Activated CD8-positive, alpha-beta T cell treated with anti-CD3 and anti-CD28 coated beads for 36 hours (primary cell): ENCODE measurements at places on chromosomes 2 and 18. TPM values are rescaled to one million over a fixed set of nuclear protein-coding genes. Genes with fewer than 3 reads are reported as not detected.

The TXNDC2 gene
- total RNA-seq = not detected

The CAPN14 gene
- total RNA-seq = 0.69 TPM

The ZNF396 gene
- 0.38 TPM for total RNA-seq

The REG3G gene
- not detected for total RNA-seq

The SP140 gene
- 78.1 TPM for total RNA-seq

The MCM6 gene
- total RNA-seq = 229 TPM

The ANKRD30BL gene
- total RNA-seq = not detected

The IL37 gene
- total RNA-seq = not detected

The IL36A gene
- not detected for total RNA-seq

The CYTIP gene
- total RNA-seq = 520 TPM

The MTLN gene
- total RNA-seq = 80.2 TPM

The NAPG gene
- 27.5 TPM for total RNA-seq

The OXER1 gene
- not detected for total RNA-seq

The ST8SIA3 gene
- not detected for total RNA-seq

The DQX1 gene
- total RNA-seq = 0.50 TPM

The KCNS3 gene
- not detected for total RNA-seq
